Mesothelial cell of epicardium (in vitro differentiated cells): ENCODE measurements at places on chromosomes 7 and 10.

DNA sequence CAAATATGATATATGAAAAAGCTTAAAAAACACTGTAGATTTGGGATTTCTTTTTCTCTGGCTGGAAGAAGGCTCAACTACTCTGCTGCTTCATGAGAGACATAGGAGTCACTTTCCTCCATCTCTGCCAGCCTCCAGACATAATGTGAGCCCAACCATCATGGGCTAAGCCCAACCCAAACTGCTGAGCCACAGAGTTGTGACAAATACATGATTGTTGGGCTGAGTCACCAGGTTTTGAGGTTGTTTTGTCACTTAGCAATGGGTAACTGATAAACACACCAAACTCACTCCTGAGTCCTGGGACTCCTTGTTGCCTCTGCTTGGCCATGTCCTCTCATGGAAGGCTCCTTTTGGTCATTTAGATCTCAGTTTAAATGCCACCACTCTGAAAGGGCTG, 381.8 kb upstream of the FZD8 start:
- no peak for DNase-seq

- DNase-seq = no peak
Measured at GRCh38 chr7:135644154-135644553, 18.2 kb upstream of the STMP1 start.

DNA sequence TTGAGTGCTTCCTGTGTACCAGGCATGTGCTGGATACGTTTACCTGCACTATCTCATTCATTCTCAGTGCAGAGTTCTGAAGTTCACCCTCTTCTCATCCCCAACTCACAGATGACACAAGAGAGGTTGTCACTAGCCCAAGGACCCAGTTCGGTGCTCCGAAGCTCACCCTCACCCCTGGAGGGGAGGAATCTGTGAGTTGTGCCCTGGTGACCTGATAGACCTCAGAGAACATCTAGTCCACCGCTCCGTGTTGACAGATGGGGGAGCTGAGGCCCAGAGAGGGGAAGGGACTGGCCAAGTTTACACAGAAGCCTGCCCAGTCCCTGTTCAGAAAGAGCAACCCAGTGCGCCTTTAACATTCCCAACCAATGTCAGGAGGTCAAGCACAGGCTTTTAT, 44.8 kb upstream of the EMX2 start:
- no peak for DNase-seq

DNA sequence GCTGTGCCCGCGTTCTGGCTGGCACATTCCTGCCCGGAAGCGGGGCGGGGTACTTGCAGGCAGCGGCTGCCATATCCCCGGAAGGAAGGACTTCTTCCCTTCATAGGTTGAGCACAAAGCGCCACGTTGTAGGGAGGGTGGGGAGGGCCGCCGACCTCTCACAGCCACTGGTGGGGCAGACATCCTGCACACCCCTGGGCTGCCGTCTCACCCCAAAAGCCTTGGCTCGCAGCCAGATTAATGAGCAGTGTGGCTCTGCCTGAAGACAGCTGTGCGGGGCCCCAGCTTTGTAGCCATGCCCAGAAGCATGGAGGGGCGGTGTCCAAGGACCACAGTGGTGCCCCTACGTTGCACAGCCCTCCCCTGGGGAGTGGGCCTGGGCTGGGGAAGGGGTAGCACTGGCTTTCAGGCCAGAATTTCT, 54.3 kb upstream of the DPYSL4 start:
- DNase-seq = no peak

DNA sequence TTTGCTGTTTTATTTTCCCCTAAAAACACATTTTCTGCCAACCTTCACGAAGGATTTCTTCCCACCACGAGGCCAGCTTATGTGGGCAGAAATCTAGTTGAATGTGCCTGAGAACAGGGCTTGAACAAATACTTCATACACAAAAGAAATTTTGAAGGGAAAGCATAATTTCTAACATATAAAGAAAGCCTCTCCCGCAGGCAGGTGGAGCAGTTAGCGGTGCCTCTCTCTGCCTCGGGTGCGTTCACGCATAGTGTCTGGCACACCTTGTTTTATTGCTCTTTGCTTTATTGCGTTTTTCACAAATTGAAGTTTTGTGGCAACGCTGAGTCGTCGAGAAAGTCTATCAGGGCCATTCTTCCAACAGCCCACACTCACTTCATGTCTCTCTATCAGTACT, 7.0 kb upstream of the CSGALNACT2 start:
- no peak for DNase-seq

GRCh38 chr10:31745612-31746376, 182.8 kb downstream of the ARHGAP12 start:
- DNase-seq = no peak

- DNase-seq = no peak
Measured at GRCh38 chr7:115328018-115328417, 406.1 kb downstream of the MDFIC start.

DNA sequence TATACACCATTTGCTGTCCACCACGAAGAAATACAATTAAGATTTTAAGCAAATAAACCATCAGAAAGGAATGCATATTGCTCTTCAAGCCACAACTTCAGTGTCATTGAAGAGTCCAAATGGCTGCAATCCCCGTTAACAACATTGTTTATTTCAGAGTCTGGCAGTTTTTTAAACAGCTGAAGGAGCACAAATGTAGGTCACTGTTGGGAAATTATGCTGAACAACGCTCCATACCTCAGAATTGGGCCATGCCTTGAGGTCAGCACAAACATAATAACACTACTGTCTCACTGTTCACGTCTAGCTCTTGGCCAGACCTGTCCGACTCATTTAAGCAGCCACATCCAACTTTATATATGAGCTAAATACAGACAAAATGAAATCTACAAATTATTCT, 453.9 kb upstream of the GHITM start:
- DNase-seq = no peak

DNA sequence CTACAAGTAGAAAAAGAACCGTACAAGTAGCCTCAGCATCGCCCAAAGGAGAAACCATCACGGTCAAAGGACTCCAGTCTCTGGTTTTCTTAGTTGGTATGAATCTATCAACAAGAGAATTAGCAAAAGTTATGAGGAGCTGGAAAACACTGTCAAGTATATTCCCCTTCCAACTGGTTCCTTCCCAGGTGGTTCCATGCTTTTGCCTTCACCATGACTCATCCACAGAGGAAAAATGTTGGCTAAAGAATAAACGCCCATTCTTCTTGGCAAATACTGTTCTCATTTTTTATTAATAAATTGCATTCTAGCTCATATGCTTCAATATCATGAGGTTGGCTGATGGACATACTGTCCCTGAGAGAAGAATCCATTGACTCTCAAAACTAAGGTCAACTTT, 6.4 kb downstream of the ELMO1 start:
- no peak for DNase-seq

DNA sequence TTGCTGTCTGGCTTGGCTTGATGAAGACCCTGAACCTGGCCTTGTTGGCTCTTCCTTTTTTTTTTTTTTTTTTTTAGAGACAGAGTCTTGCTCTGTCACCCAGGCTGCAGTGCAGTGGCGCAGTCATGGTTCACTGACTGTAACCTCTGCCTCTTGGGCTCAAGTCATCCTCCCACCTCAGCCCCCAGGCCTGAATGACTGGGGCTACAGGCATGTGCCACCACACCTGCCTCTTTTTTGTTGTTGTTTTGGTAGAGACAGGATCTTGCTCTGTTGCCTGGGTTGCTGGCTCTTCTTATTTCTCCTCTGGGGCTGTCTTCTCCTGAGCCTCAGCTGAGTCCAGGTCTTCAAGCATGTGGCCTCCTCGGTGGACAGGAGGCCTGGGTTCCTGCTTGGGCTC, 44.7 kb downstream of the PRF1 start:
- DNase-seq = no peak

DNA sequence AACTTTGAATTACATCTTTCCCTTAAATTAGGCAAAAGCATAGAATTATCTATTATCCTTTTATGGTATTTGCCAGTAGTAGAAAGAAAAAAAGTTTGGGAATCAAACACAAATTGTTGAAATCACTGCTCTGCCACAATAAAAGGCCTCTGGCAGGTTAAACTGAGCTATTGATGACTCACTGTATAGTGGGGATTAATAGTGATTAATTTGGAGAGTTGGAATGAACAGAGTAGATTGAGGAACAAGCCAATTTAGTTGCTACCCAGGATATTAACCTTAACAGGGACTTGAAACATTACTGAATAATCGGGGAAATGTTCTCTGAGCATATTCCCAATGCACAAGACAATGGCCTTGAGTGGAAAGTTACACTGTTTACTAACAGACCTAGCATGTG, 33.1 kb downstream of the MASTL start:
- DNase-seq = no peak

DNA sequence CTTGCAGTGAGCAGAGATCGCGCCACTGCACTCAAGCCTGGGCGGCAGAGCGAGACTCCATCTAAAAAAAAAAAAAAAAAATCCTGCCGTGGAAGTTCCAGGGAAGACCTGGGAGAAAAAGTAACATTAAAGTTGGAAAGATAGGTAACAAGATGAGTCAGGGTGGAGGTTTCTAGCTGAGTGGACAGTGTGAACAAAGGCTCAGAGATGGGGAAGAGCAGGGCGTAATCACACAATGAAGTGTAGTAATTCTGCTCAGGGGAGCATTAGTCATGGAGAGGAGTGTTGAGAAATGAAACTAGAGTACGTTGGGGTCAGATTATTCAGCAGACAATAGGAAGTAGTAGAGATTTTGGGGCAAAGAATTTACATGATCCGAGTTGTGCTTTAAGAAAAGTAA, 21.6 kb upstream of the WASL start:
- no peak for DNase-seq

GRCh38 chr7:104469166-104469820, 140.9 kb downstream of the LHFPL3 start:
- DNase-seq = no peak

- DNase-seq = no peak
Measured at GRCh38 chr10:109934958-109935793, 11.9 kb upstream of the XPNPEP1 start.

DNA sequence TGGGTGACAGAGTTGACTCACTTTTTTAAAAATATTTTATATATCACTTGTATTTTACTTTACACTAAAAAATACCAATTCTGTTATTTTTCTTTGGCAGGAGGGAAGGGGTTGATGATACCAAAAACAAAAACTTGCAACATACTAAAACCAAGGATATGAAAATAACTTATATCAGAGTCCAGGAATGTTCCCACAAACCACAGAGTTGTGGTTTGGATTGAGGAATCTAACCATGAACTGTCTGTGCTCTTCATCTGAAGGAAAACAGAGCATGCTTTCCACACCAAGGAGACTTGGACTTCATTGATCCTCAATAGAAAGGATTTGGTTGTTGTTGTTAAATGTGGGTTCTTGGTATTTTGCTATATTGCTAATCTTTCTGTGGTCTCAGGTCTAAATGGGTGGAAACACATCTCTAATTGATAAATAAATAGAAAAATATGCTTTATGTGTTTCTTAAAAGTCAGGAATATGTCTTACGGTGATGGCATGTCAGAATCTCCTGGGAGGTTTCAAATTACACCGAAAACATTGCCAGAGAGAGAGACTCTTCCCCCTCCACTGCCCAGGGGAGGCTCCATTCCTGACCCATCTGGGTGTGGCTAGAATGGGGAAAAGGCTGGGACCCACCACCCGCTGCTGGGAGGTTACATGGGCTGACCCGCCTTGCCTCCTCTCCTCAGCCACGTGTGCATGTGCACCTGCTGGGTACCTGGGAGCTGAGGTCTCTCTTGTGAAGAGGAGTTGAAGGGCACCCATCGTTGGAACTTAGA, 46.9 kb upstream of the STK17A start:
- DNase-seq = no peak

DNA sequence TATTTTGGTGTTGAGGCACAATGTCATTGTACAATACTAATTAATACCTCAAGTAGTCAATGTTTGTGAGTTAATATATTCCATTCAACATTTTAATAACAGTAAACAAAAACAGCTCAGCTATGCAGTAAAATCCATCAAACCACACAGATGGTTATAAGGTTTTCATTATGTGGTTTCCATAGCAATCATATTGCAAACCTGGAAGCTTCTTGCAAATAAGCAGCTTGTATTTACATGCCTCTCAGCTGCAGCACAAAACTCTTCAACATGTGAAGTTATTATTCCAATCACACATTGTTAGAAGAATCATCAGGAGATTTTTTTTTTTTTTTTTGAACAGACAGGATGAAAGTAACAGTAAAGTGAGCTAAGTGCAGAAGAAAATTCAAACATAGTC, 170.2 kb downstream of the SKAP2 start:
- no peak for DNase-seq

- no peak for DNase-seq
Measured at GRCh38 chr10:76408646-76409045, 977.2 kb downstream of the LRMDA start.

GRCh38 chr10:129483430-129484010, 16.5 kb downstream of the MGMT start:
- DNase-seq = no peak

DNA sequence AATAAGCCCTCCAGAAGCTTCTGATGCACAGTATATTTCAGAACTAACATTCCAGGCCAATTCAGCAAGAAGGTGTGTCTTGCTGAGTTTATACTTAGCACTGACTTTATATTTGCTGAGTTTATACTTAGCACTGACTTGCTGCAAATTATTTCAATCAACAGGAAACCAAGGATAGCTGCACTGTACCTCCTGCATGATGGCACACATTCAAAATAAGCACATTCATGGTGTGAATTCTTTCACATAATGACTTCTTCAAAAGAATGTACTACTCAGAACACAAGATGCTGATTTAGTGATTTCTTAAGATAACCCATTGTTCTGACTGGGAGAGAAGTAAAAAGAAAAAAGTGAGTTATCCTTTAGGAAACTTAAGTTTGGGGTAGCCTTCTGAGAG, 52.0 kb downstream of the JAZF1 start:
- no peak for DNase-seq

DNA sequence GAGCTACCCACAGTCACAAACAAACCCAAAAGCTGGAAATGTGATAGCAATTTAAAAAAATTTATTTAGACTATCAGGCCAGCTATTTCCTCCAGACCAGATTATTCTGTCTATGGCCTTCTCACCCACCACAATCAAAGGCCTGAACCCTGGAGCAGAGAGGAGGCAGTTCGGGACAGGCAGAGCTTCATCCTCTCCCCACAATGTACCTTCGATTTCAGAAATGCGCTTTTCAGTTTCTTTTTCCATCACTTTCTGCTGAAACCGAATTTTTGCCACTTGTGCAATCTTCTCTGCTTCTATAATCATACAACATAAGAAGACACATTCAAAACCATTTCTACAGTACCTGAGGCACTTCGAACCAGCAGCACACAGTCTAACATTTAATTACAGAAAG, 29.9 kb downstream of the ERLIN1 start:
- DNase-seq = no peak

GRCh38 chr10:12535656-12536055, 186.3 kb downstream of the CAMK1D start:
- no peak for DNase-seq

- no peak for DNase-seq
Measured at GRCh38 chr7:105638334-105638733, 57.0 kb upstream of the EFCAB10 start.
